Mesothelial cell of epicardium (in vitro differentiated cells): ENCODE measurements at places on chromosomes 2 and 18.

- DNase-seq, result no peak
- peaks cover 15% of the 10 kb centered on the region for H3K4me1 ChIP-seq
- no peak overlapping the region for H3K4me3 ChIP-seq
- H3K36me3 ChIP-seq, result no peaks in the 10 kb centered on the region
These were observed 11.2 kb upstream of the CXXC1 start for GRCh38 chr18:50298443-50299284.

DNA sequence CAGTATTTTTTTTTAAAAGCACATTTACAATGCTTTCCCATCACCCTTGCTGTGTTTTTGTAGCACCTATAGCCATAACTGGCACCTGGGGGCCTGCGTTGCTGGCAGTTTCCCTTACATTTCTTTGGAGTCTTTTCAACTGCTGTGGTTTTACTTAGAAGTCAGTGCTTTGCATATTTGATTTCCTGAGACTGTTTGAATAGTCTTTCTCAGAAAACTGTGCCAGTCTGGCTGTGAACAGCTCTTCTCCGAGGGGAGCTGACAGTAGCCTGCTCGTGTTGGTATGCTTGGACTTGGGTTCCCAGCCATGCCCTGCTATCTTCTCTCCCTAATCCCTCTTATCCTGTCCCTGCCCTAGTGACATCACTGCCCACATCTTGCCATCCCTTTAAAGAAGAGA lies 81.5 kb downstream of the DPP4 start:
- H3K27ac ChIP-seq, result no peak overlapping the region
- no peak for DNase-seq
- H3K27me3 ChIP-seq, result peaks cover 7% of the 10 kb centered on the region
- H3K36me3 ChIP-seq, result no peaks in the 10 kb centered on the region
- H3K4me3 ChIP-seq, result no peak overlapping the region

GRCh38 chr18:5420906-5421305 lies 122.9 kb downstream of the EPB41L3 start:
- no peak overlapping the region for H3K27ac ChIP-seq
- no peaks in the 10 kb centered on the region for H3K4me1 ChIP-seq
- peaks cover 11% of the 10 kb centered on the region for H3K36me3 ChIP-seq
- no peak for DNase-seq
- H3K4me3 ChIP-seq, result no peak overlapping the region

DNA sequence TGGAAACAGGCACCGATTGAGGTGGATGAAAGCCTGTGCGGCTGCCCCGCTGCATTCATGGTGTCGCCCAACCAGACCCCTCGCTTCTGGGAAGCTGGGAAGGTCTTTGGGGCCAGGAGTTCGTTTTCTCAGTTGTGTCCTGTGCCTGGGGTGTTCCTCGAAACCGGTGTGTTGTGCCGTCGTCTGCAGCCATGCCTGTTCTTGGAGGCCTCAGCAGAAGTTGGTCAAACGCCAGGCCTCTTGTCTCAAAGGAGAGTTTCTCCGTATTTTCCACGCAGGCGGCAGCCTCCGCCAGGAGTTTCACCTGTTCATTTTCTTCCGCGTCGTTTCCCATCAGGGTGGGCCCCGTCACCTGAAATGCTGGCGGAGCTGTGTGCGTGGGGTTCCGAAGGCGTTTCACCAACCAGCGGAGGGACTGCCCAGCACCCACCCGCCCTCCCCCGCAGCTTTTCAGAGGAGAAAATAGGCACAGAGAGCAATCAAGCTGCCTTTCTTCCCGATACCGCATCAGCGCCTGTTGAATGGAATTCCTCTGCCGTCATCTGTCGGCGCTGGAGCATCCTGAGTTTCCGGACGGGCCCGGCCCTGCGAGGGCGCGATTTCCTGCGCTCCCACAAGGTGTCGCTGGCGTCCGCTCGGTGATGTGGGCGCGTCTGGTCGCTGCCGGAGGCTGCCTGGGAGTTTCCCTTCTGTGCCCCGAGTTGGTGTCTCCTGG lies 17.0 kb upstream of the NFATC1 start:
- H3K27ac ChIP-seq, result peak overlapping the region; percentile 83
- no peaks in the 10 kb centered on the region for H3K4me1 ChIP-seq
- peaks cover 15% of the 10 kb centered on the region for H3K36me3 ChIP-seq

- H3K27ac ChIP-seq, result no peak overlapping the region
- DNase-seq, result no peak
- H3K4me3 ChIP-seq, result no peak overlapping the region
- H3K36me3 ChIP-seq, result peaks cover 10% of the 10 kb centered on the region
- H3K4me1 ChIP-seq, result peaks cover 13% of the 10 kb centered on the region
These were observed 49.9 kb upstream of the RBBP8 start for GRCh38 chr18:22883179-22883578.

DNA sequence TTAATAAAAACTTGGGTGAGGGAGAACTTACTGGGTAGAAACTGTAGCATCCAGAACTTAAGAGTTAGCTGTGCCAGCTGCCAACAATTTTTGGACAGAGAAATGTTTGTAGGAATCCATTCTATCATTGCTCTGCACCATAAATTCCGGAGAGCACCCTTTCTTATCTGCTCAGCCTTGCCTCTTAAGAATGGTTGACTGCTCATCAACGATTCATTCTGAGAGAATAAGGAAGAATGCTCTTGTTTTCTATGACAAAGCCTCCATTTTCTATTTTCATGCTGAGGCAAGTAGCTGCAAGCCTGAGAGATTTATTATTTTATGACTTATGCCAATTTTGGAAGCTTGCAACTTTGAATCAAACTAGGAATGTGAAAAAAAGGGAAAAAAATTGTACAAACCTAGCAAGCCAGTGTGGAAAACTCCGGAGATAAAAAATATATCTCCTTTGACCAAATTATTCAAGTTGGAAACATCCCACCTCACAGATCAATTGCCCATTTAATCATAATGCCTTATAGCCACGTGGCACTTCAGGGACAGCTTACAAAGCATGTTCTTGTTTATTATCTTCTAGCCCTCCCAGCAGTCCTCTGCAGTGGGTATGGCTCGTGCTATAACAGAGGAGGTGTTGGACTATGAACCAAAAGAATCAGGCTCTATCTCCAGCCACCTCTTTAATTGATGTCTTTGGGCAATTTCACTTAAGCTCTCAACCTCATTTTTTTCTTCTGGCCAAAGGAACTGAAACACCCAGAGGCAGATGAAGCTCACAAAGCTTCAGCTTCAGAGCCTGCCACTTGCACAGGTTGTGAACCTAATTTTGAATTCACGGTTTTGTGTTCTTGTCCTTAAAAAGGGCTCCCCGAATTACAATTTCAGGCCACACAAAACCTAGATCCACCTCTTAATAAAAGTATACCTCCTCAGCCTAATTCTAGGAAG lies 40.9 kb upstream of the ATL2 start:
- no peak for DNase-seq
- no peaks in the 10 kb centered on the region for H3K27me3 ChIP-seq
- H3K36me3 ChIP-seq, result peaks cover 2% of the 10 kb centered on the region

- peaks cover 48% of the 10 kb centered on the region for H3K27me3 ChIP-seq
- DNase-seq, result no peak
These were observed 48.3 kb upstream of the TMEM18 start for GRCh38 chr2:725468-725867.

DNA sequence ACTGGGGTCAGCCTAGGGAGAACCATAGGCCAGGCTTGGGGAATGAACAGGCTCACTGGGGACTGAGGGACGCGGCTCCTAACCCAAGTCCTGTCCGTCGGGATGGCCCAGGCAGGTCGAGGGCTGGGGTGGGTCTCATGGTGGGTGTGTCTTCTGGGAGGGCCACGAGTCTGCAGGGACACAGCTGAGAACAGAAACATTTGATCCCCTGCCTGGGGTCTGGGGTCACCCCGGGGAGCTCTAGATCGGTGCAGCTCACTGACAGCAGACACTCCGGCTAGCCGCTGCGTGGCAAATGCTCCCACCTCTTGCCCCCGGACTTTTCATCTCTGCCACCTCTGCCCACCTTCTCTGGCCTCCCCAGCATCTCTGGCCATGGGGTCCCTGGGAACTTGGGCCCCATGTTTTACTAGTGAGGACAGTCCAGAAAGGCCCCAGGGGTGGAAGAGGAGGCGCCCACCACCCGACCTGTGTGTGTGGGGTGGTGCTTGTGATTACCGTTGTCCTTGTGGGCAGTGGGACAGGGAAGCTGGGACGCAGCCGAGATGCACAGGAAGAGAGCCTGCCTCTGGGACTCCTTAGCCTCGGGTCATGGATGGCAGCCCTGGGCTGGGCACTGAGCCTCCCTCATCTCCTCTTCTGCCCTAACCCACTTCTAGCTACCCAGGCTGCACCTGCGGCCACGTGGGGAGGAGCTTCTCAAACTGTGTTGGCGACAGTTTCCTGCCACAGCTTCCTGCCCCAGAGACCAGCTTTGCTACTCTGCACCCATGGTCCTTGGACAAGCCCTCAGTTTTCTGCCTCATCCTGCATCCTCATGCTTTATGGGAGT lies 4.9 kb downstream of the ZAP70 start:
- DNase-seq, result no peak
- no peaks in the 10 kb centered on the region for H3K27me3 ChIP-seq
- H3K4me3 ChIP-seq, result no peak overlapping the region
- no peak overlapping the region for H3K27ac ChIP-seq
- no peaks in the 10 kb centered on the region for H3K36me3 ChIP-seq

- DNase-seq, result no peak
- H3K36me3 ChIP-seq, result no peaks in the 10 kb centered on the region
- H3K4me1 ChIP-seq, result no peaks in the 10 kb centered on the region
- H3K27me3 ChIP-seq, result no peaks in the 10 kb centered on the region
- no peak overlapping the region for H3K27ac ChIP-seq
These were observed 135.8 kb upstream of the FN1 start for GRCh38 chr2:215571689-215572088.

GRCh38 chr2:71609958-71610357 lies 156.6 kb downstream of the DYSF start:
- H3K36me3 ChIP-seq, result no peaks in the 10 kb centered on the region
- DNase-seq, result no peak
- peaks cover 2% of the 10 kb centered on the region for H3K27me3 ChIP-seq
- H3K4me1 ChIP-seq, result peaks cover 18% of the 10 kb centered on the region
- no peak overlapping the region for H3K27ac ChIP-seq
- no peak overlapping the region for H3K4me3 ChIP-seq

DNA sequence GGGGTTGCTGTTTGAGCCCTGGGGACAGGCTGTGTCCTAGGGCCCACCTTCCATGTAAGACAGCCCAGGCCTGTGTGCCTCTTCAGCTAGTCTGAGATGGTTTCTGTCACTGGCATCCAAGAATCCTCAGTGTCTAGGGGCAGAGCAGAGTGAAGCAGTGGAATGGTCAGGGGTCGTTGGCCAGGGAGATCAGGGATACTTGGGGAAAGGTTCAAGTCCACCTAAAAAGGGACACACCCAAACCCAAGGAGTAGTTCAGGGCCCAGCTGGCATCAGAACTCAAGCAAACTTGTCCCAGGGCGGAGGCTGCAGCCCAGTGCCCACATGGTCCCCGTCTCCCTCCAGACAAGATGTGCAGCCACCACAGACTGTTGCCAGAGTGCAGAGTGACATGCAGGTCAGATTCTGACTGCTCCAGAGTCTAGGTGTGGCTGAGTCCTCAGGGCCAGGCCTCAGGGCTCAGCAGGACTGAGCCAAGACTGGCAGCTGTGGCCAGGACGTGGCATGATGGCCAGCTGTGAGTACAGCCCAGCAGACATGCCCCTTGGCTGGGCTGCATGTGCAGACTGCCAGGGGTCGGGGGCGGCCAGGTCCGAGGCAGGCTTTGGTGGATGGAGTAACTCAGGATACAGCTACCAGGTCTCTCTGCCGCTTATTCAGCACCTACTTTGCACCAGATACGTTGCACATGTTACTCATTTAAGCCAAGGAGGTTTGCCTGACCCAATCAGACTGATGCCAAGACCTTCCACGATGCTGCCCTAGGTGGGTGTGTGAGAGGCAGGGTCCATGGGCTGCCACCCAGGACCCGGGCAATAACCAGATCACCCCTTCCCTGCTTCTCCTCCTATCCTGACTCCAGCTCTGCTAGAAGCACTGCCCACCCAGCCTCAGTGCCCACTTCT lies 146.6 kb downstream of the SMAD7 start:
- no peak overlapping the region for H3K4me3 ChIP-seq
- H3K27me3 ChIP-seq, result no peaks in the 10 kb centered on the region
- H3K27ac ChIP-seq, result no peak overlapping the region
- peaks cover 7% of the 10 kb centered on the region for H3K36me3 ChIP-seq

- no peak for DNase-seq
- H3K27me3 ChIP-seq, result peaks cover 82% of the 10 kb centered on the region
- H3K27ac ChIP-seq, result no peak overlapping the region
These were observed 26.9 kb upstream of the INSIG2 start for GRCh38 chr2:118061135-118061955.

DNA sequence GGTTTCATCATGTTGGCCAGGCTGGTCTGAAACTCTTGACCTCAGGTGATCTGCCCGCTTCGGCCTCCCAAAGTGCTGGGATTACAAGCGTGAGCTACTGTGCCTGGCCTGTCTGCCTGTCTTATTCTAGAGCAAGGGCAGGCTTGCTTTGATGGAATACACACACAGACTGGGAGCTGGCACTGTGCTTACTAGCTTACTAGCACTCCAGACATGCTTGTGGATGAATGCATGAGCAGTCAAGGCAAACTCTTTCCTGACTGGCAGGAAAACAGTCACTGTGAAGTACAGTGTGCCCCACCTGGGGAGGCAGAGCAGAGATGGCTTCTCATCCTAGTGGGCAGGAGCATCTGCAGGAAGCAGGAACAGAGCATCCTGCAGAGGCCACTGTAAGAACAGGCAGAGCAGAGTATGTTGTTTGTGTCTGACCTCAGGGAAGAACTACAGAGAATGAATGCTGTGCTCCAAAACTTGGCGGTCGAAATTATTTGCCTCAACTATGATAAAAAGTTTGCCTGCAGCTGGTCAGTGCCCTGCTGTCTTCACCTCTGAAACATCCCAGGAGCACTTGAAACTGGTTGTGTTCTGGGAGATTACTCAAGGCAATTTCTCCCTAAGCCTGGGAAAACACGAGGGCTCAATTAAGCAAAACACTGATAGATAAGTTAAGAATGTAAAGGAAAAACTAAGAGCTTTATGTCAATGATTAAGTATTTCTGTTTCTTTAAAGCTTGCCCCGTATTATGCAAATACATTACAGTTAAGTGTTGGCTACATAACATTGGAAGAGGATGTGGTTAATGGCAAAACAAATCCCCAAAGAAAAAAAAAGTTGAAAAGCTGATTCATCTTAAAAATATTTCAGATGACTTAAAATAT lies 102.4 kb downstream of the VAPA start:
- H3K36me3 ChIP-seq, result no peaks in the 10 kb centered on the region
- peaks cover 47% of the 10 kb centered on the region for H3K4me1 ChIP-seq
- no peak for DNase-seq
- peak overlapping the region; percentile 86 for H3K27ac ChIP-seq

- peaks cover 16% of the 10 kb centered on the region for H3K4me1 ChIP-seq
- H3K27ac ChIP-seq, result no peak overlapping the region
- no peaks in the 10 kb centered on the region for H3K36me3 ChIP-seq
These were observed 122.9 kb downstream of the TXNL1 start for GRCh38 chr18:56515522-56515921.

GRCh38 chr2:240140920-240141319 lies 462 bp upstream of the OTOS start:
- no peaks in the 10 kb centered on the region for H3K36me3 ChIP-seq
- H3K4me3 ChIP-seq, result no peak overlapping the region
- H3K4me1 ChIP-seq, result peaks cover 3% of the 10 kb centered on the region
- DNase-seq, result no peak
- peaks cover 43% of the 10 kb centered on the region for H3K27me3 ChIP-seq
- no peak overlapping the region for H3K27ac ChIP-seq
